ENCODE measurements at places on chromosomes 1 and 21.

GRCh38 chr1:203467550-203467921 is 8.1 kb upstream of the PRELP start:
- DNase-seq = no peak

GRCh38 chr21:38273745-38274542 is 17.2 kb downstream of the KCNJ15 start:
- DNase-seq = no peak

DNA sequence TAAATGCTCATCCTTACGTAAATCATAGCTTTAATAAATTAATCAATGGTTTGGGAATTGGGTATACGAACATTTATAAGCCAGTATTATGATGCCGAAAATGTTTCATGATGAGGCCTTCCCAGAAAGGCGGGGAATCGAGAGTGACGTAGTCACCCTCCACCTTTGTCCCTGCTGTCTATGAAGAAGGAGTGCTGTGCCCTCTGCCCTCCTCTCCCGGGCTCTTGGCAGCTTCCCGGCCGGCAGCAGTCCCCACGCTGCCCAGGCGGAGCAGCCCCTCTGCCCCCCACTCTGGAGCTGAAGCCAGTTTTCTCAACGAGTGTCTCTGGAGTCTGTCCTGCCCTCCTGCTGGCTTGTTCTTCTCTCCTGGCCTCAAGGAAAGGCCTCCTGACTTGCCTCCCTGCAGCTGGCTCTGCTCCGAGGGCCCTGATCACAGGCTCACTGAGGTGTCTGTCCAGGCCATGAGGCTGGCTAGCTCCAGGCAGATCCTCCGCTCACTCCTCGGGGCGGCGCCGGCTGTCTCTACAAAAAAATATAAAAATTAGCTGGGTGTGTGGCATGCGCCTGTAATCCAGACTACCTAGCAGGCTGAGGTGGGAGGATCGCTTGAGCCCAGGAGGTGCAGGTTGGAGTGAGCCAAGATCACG is 150.7 kb upstream of the COL6A1 start:
- DNase-seq = no peak

GRCh38 chr1:167795810-167796740 is 74.3 kb downstream of the MPZL1 start:
- peak; percentile 66 for DNase-seq

- DNase-seq = peak; percentile 40
Measured at GRCh38 chr21:37153935-37154350, 80.9 kb downstream of the TTC3 start.

All from muscle of back (tissue), 13 donors.